ENCODE measurements at places on chromosomes 3 and 15.

- no peak for DNase-seq
Observed at GRCh38 chr3:37171144-37171543, 3.2 kb downstream of the LRRFIP2 start.

DNA sequence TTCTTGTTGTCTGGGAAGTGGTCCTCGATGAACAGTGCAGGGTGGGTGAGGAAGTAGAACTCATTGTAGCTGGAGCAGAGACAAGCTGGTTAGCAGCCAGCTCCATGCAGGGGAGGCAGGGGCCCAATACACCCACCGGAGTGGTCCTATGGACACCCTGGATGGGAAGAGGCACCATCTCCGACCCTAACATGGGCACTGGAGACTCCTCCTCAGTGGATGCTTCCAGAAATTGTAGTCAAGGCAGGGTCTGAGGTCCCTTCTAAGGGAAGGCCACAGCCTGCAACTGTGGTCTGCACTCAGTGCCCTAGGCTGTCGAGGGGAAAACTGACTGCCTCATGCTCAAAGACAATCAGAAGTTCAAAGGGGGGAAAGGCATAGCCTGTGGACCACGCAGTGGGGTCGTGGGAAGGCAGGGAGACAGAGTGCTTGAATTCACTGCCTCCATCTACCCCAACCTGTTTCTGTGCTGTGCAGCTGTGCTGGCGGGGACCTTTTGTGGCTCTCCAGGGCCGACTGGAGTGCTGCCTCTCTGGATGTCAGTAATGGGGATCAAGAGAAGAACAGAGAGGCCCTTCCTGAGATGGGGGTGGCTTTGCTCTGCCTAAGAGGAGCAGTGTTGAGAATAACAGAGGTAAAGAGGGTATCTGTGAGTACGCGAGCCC lies 41.9 kb downstream of the KY start:
- no peak for DNase-seq

- no peak for DNase-seq
Observed at GRCh38 chr3:76624164-76624563, 415.7 kb upstream of the ROBO2 start.

- DNase-seq = no peak
Observed at GRCh38 chr3:46298871-46299607, 54.9 kb upstream of the CCR2 start.

GRCh38 chr15:43085921-43086320 lies 19.9 kb downstream of the UBR1 start:
- no peak for DNase-seq

GRCh38 chr15:43511012-43511885 lies 6.2 kb upstream of the MAP1A start:
- no peak for DNase-seq

DNA sequence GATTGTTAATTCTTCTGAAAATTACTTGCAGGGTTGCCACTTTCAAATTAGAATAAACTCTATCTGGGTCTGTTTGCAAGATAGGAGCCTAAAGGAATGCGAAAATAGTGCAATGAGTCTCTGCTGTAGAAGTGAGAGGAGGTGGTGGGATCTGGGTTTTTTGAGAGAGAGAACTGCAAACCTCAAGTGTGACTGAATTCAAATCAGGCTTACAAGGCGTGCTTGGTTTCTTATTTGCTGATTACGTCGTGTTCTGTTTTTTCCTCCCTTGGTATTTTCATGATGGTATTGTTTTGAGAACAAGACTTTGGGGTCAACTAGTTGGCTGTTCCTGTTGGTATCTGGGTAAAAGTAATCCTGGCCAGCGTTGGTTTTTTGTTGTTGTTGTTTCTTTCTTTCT lies 490.9 kb upstream of the CFAP20DC start:
- no peak for DNase-seq
